Fibroblast of skin of scalp (primary cell): ENCODE measurements at places on chromosomes 1 and 21.

DNA sequence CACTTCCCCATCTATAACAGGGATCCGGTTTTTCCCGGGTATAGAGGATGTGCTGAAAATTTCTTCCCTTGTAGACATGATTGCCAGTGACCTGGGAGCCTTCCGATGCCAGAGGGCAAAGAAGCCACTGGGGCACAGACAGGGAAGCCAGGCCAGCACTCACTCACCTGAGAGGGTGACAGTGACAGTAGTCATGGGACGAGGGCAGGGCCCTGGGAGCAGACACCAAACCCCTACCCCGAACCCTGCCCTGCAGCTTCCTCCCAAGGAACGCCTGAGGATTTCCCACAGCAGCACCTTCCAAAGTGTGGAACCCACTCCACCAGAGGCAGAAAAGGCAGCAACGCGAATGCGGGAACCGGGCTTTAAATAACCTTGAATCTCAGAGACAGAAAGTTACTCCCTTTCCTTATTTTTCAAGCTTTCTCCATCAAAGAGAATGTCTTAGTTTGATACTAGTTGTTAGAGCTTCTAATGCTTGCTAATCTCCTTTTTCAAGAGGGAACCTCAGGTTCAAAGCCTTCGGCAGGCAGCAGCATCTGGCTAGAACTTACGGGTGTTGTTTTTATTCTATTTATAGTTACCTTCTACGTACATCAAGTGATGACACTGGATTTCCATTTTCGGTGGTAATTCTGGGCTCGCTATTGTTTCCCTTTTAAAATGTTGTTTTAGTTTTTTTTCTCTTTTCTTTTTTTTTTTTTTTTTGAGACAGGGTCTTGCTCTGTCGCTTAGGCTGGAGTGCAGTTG, 2.8 kb downstream of the DDOST start:
- DNase-seq = no peak

GRCh38 chr1:102693345-102693744, 415.0 kb downstream of the COL11A1 start:
- no peak for DNase-seq

DNA sequence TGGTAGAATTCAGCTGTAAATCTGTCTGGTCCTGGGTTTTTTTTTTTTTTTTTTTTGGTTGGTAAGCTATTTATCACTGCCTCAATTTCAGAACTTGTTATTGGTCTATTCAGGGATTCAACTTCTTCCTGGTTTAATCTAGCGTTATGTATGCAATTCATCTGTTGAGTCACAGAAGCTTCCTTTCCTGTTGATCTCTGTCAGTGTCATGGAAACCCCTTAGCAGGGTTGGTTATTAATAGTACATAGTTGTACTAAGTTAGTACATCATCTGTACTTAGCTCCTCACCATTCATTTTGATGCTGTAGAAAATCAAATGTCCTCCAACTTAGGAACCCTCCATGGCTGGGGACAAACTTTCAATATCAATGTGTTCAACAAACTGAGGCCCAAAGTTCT, 51.0 kb upstream of the BARHL2 start:
- no peak for DNase-seq

GRCh38 chr1:6450943-6451373, 15.0 kb downstream of the TNFRSF25 start:
- no peak for DNase-seq
